Stimulated activated CD8-positive, alpha-beta memory T cell treated with anti-CD3 and anti-CD28 coated beads, Interleukin-7, amount 100 ng/mL, for 1 hour (primary cell): ENCODE measurements at places on chromosomes 5 and 9.

- DNase-seq, result no peak
These were observed 34.2 kb downstream of the EXD3 start for GRCh38 chr9:137388589-137389427.

DNA sequence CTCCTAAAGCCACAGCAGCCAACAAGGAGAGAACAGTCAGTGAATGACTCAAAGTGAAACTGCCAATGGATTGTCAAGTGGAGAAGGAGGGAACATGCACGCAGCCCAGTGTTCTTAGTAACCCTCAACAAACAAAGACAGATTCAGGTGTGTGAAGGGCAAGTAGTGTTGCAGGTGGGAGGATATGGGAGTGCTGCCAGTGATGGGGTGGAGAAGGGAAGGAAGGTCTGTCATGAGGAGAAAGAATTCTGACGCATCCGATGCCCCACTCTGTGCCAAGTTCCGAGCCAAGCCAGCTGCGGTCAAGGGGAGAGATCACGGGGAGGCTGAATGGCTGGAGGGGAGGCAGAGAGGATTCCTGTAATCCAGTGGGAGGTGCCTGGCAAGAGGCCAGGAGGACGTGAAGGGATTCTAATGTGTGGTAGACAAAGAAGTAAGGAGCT lies 56.5 kb downstream of the CAST start:
- no peak for DNase-seq

GRCh38 chr5:159339460-159339859 lies 9.2 kb upstream of the IL12B start:
- no peak for DNase-seq

DNA sequence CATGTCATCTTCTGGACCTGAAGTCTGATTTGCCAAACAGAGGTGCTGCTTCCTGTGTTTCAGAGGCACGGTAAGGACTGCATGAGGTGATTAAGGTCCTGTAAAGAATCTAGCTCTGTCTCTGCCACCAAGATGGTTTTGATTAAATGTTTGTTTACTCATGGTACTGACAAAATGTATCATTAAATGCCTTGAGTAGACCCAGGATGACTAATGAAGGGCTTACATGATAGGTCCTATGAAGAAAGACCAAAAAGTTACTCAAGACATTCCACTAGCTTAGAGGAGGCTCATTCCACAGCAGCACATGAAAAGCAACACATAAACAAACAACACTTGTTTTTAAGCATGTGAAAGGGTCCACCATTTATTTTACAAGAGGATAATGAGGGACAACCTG lies 100.9 kb downstream of the BOD1 start:
- no peak for DNase-seq

DNA sequence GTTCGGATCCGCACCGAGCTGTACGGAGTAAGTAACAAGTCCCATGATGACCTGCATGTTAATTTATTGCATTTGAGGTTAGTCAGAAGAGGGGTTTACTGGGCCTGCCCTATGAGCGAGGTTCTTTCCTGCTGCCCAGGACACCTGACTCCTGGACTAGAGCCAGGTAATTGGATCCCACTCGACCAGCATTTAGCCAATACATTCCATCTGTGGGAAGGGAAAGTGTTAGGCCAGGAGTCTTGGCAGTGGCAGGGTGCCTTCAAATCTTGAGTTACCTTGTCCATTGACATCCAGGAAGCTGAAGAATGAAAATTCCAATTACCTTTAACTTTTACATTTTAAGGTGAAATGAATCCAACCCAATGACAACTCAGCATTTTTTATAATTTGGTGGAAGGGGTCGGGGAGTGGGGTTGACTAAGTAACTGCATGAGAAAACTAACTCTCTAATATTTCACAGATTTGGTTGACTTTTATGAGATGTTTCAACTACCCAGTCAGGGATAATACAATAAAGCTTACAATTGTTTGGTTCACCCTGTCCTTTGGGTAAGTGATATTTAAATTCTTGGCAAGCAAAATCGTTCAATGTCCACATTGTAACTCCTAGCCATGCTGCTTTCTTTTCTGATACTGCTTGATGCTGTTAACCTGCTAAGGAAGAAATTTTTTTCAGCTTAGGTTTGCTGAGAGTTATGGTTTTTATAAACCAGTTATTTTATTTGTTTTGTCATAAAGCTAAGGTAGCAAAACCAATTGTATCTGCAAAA lies 111.6 kb upstream of the IQGAP2 start:
- DNase-seq, result no peak

- DNase-seq, result no peak
These were observed 126.1 kb downstream of the NPR3 start for GRCh38 chr5:32837211-32837610.

- DNase-seq, result no peak
These were observed 258.4 kb downstream of the FER start for GRCh38 chr5:109006129-109006528.

- DNase-seq, result no peak
These were observed 381.2 kb downstream of the NFIB start for GRCh38 chr9:13932528-13933267.

- DNase-seq, result no peak
These were observed 207.0 kb downstream of the DEPDC1B start for GRCh38 chr5:60492958-60493357.

DNA sequence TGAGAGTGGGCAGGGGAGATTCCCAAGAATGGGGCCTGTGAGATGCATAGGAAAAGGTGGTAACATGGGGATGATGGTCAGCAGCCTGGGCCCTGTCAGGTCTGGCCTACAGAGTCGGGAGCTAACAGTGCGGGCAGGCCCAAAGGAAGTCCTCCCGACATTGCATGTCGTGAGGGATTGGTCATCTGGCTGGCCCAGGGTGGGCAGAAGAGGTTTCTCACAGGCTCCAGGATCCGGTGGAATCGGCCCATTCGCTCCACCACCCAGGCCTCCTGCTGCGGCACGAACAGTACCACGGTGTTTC lies 514 bp downstream of the STOML2 start:
- DNase-seq, result no peak

GRCh38 chr5:150067405-150067960 lies 18.9 kb downstream of the CSF1R start:
- no peak for DNase-seq

GRCh38 chr9:22657713-22658112 lies 211.1 kb downstream of the DMRTA1 start:
- DNase-seq, result no peak

- DNase-seq, result no peak
These were observed 8.7 kb upstream of the RANBP6 start for GRCh38 chr9:6024035-6024554.

- no peak for DNase-seq
These were observed 25.8 kb upstream of the UGT3A1 start for GRCh38 chr5:36017004-36017403.

DNA sequence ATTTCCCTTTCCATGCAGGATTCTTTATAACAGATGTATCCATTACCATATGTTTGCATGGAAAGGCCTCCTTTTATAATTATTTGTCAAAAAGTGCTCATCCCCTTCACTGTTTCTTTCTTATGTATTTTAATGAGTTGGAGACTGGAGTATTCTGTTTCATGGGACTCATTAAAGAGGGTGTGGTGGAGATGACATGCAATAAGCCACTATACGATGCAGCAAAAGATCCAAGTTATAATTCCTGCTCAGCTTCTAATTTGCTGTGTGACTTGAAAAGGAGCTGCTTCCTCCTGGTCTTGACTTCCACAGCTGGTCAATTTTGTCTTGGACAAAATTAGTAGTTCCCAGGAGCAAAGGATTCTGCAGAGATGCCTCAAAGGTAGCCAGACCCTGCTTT lies 13.9 kb downstream of the SGCD start:
- no peak for DNase-seq
